DMS 273 treated with DMSO at 0.1 percent for 48 hours (cell line): ENCODE measurements at places on chromosomes 7 and 10.

GRCh38 chr7:131574741-131575140, 18.3 kb upstream of the PODXL start:
- DNase-seq: no peak

GRCh38 chr10:129896136-129896859, 67.8 kb downstream of the EBF3 start:
- DNase-seq: no peak

DNA sequence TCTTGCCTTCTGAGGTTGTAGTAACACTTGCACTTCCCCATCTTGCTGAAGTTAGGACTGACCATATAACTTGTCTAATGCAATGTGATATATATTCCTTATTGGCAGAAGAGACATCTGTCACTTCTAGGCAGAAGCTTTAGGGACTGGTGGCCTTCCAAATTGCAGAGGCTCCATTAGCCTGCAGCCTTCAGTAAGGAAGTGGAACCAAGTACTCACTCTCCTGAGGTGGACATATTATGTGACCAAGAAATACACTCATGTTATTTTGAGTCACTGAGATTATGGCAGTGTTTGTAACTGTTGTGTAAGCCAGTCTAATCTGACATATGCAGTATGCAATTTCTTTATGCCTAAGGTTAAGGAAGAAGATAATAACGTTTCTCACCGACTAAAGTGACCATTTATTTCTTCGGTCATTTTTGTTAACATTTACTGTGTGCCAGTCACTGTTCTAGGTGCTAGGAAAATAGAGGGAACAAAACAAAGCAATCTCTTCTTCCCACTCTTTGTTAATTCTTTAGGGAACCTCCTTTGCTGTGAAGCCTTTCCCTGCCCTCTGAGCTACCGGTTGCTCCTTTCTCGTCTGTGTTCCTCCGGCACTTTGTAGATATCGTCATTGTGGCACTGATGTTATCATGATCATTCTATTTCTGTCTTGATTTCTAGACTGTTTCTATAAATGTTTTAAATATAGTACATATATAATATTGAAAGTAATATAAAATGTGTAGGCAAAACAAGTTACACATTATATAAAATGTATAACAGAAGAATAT, 52.9 kb upstream of the HBP1 start:
- no peak for DNase-seq

DNA sequence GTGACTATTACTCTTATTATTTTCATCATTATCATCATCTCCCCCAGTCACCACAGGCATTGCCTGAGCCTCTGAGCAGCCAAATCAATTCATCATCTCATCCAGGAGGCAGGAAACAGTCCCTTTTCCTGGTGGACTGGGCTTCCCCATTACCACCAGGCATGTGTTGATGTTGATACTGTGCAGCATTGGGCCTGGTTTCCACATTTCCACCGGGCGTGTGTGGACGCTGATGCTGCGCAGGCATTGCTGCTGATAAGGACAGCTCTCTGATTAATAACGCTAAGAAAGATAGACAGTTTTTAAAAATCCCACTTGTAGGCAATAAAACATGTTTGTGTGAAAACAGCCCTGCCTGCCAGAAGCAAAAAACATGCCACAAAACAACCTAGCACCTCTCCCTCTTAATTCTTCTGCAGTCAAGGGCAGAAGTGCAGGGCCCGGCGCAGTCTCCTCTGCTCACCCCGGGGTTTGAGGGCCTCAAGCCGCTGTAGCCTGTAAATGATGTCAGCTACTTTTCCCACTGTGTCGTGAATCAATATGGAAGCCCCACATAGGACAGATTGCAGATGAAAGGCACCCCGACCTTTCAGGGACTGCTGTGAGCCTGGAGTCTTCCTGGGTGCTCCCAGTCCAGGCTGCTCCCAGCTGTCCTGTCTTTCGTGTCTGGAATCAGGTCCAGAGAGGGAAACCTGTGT, 216.0 kb downstream of the WDR37 start:
- no peak for DNase-seq

DNA sequence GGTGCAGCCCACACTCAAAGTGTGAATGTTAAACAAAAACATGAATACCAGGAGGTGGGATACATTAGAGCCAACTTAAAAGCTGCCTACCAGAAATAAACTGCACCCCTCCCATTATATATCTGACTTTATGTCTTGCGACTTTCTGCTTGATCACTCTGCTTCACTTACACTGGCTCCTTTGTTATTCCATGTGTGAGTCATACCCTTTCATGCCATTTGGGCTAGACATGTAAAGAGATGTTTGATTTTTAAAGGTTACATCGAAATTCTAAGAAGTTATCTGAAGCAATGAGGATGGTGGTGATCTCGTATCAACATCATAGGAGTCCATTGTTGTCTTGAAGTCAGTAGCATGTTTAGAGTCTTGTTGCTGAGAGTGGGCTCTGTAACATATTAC, 31.6 kb upstream of the ETV1 start:
- no peak for DNase-seq

DNA sequence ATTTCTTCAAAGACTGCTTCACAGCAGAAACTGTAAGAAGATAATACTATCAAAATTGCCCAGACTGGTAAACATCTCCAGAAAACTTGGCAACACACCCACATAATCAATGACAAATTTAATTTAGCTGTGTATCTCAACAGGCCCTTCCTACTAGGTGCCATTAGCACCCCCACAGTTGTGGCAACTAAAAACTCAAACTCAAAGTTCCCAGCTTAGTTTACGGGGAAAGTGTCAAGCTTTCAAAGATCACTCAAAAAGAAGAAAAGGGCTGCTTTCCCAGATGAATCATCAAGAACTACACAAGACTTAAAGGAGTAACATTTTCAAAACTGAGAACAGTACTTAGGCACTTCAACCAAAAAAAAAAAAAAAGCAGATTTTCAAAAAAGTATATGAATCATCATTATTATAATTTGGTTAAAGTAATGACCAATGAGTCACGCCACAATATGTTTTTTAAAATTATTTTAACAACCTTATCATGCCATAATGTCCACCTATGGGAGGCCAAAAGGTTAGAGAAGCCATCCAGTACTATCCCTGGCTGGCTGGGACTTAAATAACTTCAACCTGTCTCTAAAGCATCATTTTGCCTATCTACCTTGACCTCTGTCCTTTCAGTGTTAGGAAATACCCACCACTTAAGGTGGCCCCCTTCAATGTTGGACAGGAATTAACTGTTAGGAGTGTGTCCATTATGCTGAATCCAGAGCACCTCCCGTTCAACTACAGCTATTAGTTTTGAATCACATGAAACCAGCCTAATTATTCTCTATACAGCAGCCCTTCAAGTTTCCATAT, 90.8 kb downstream of the ZFAND4 start:
- DNase-seq: no peak

DNA sequence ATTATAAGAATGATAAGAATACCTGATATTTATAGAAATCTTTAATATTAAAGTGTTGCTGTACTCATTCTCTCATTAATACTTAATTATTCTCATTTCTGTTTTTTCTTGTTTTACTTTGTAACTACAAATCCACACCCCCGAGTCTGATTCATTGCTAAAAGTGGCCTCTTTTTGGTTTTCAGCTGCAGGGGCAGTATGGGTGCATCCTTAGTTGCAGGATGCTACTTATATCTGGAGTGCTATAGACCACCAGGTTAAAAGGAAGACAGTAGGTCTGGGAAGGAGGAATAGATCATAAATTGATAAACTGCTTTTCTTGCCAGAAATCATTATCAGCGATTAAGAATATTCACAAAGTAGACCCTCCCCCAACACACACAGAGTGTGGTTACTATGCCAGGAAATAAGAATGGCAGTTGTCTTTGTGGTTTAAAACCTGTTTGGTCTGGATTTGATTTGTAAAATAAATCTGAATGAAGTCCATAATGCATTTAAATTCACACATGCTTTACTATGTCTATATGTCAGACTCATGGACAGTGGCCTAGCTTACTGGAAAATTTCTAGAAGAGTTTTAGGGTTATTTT, 96.5 kb downstream of the NRF1 start:
- DNase-seq: no peak

GRCh38 chr10:74165530-74165901, 14.5 kb downstream of the ADK start:
- DNase-seq: no peak

- no peak for DNase-seq
These were observed 382.4 kb downstream of the PLXNA4 start for GRCh38 chr7:132193898-132194297.

DNA sequence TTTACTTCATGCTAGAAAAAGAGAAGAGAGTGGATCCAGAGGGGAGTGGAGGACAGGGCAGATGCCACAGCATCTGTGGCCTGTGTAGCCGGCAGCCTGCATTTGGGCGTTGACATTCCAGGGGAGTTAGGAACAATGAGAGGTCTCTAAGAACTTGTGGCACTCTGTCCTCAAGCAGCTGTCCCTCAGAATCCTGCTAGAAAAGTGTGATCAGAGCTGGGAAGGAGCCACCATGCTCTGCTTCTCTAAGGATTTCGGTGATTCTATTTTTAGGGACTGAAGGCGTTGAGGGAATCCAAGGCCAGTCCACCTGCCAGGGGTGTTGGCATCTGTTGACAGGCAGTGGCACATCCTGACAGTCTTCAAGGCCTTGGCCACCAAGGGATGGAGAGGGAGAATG, 7.6 kb downstream of the LRIT2 start:
- DNase-seq: no peak

DNA sequence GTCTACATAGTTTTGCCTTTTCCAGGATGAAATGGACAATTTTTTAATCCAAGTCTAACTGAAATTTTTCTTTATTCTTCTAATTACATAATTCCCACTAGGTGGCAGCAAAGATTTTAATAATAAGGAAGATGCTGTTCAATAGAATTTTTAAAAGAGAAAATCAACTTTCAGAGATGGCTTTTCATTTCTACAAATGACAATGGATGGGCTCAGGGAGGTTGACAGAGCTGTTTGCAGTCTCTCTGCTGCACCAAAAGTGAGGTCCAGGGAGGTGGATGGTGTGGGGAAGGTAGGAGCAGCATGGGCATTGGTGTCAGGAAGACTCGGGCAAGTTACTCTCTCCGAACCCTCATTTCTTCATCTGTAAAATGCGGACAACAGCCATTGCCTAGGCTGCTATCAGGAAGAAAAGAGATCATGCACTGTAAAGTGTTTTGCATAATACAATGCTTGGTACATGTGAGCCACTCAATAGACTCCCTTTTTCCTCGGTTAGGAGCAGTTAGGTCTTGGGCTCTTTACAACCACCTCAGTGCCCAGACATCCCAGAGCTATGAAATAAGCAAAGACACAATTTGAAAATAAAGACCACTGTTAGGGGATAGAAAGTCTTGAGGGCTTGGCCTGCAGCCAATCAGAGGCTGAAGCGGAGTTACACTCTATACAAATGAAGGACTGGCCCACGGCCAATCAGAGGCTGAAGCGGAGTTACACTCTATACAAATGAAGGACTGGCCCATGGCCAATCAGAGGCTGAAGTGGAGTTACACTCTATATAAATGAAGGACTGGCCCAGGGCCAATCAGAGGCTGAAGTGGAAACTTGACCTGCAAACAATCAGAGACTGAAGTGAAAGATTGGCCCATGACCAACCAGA, 107.1 kb downstream of the ABLIM1 start:
- peak; percentile 25 for DNase-seq

GRCh38 chr7:71015252-71015900, 116.6 kb upstream of the GALNT17 start:
- DNase-seq: peak; percentile 4

- peak; percentile 14 for DNase-seq
These were observed 10.4 kb downstream of the STMP1 start for GRCh38 chr7:135672560-135673359.

DNA sequence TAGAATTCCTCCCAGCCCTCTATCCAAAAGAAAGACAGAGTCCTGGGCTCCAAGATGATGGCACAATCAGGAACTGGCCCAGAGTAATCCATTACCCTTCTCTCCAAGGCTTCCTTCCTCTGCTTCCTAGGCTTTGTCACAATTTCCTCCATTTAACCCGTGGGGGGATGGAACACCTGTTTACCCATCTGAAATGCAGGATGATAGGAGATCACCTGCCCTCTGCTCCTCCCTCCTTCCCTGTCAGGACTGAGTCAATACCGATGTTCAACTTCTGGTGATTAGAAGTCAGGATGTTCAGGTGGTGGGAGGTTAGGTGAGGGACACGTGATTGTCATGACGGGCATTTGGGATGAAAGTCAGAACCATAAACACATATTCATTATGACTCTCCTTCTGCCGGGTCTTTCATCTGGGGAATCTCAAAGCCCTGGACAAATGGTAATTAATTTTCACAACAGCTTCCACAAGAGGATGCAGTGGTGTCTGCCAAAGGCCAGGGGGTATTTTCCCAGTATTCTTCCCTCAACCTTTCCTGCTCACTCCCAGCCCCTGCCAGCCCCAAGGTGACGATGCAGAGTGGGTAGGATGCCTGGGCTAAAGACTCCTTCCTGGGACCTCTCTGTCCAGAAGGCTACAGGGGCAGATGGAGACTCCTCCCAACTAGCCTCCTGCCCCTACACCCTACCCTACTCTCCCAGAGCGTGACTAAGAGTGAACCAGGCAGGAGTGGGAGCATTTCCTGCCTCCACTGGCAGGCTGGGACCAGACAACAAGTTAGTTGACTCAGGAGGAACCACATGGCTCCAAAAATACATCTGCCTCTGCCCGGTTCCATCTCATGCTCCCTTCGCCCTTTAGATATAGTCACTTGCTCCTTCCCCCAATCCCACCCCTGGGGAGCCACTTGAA, 27.9 kb downstream of the DUSP5 start:
- no peak for DNase-seq

- DNase-seq: no peak
These were observed 19.1 kb downstream of the AUTS2 start for GRCh38 chr7:69617364-69617763.

GRCh38 chr7:151468217-151469018, 28.5 kb upstream of the CRYGN start:
- DNase-seq: no peak

GRCh38 chr7:135209225-135209834, 2.0 kb downstream of the WDR91 start:
- DNase-seq: no peak

- no peak for DNase-seq
These were observed 929 bp upstream of the HGF start for GRCh38 chr7:81770728-81771223.

- no peak for DNase-seq
These were observed 112.5 kb downstream of the PTPRN2 start for GRCh38 chr7:158475036-158475678.

- no peak for DNase-seq
These were observed 146.3 kb downstream of the PRPF18 start for GRCh38 chr10:13733071-13733470.

DNA sequence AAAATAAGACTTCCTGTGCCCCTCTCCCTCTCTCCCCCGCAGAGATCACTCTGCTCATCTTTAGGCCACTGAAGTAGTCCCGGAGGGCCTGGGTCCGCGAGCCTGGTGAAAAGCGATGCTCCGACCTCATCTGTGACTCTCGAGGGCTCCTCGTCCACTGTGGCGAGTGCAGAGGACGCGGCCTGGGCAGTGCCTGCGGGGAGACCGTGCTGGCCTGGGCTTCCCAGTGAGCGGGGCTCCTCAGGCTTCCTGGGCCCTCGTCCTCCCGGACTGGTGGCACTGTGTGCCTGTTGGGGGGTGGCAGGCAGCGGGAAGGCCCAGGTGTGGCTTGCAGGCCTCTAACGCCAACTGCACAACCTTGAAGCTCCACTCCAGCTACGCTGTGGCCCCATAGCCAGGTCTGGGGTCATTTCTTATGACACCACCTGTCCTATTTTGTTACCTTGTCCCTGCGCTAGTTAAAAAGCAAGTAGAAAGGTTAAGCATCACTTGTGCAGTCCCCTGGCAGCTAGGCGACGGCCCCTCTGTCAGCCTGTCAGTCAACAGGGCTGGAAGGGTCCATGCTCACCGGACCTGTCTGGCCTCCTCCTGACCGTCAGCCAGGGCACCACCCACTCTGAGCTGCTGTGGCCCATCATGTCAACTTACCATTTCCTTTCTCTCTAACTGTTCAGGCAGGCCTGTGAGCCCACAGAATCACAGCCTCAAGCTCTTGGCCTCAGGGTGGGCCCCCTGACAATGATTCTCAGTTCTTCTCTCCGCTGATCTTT, 20.5 kb downstream of the MNX1 start:
- no peak for DNase-seq
